DND-41 (cell line): ENCODE measurements at places on chromosomes 2 and 18.

DNA sequence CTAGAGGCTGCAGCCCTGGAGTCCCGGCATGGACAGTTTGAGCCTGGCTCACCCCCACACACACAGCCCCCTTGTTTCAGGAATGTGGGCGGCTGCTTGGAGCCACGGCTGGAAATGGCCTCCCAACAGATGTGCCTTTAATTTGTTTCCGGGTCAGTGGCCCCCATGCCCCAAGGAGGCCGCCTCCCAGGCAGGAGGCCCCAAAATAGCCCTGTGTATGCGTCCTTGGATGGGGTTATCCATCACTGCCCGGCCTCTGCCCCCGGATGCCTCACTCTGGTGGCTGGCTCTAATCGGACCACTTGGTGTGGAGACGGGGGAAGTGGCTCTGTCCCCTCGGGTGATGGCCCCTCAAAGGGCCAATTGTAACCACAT, 151.9 kb upstream of the MYCN start:
- DNase-seq, result no peak

DNA sequence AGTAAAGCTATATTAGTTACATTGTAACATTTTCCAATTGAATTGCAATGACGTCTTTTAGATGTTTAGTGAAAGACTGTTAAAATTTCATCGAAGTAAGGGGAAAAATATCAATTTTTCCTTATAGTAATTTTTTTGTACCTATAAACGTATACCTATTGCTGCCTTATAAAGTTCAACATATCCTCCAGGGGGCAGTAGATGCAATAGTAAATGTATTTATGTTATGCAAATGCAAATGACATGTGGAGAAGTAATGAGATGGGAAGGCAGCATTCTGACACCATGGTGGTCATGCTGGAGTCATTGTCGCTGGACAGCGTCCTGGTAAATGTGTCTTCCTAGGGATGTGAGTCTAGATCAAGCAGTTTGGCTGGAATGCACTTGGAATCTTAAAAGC, 38.7 kb downstream of the MSTN start:
- no peak for DNase-seq

GRCh38 chr18:59536166-59536565, 161.1 kb downstream of the CCBE1 start:
- DNase-seq, result no peak

- DNase-seq, result no peak
Measured at GRCh38 chr2:224523626-224524577, 61.3 kb downstream of the CUL3 start.

- DNase-seq, result no peak
Measured at GRCh38 chr2:239646184-239646583, 245.4 kb upstream of the HDAC4 start.

GRCh38 chr2:32783469-32783868, 155.6 kb downstream of the TTC27 start:
- no peak for DNase-seq

DNA sequence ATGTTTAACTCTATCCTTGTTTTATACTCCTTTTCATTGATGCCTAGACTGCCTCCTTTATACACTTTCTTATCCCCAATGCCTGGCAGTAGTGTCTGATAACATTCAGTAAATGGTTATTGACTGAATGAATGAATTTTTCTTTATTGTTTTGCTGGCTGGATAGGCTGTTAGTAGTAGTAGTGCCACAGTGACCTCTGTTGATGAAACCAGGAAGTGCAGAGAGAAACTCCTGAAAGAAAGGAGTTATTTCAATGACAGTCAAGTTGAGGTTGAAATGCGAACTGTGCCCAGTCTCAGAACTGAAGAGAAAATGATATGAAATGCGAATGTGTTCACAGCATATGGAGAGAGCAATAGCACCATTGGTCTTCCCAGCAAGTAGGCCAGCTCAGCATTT, 26.8 kb upstream of the SLC9A2 start:
- DNase-seq, result no peak

GRCh38 chr2:135124924-135125886, 73.1 kb downstream of the RAB3GAP1 start:
- DNase-seq, result no peak

DNA sequence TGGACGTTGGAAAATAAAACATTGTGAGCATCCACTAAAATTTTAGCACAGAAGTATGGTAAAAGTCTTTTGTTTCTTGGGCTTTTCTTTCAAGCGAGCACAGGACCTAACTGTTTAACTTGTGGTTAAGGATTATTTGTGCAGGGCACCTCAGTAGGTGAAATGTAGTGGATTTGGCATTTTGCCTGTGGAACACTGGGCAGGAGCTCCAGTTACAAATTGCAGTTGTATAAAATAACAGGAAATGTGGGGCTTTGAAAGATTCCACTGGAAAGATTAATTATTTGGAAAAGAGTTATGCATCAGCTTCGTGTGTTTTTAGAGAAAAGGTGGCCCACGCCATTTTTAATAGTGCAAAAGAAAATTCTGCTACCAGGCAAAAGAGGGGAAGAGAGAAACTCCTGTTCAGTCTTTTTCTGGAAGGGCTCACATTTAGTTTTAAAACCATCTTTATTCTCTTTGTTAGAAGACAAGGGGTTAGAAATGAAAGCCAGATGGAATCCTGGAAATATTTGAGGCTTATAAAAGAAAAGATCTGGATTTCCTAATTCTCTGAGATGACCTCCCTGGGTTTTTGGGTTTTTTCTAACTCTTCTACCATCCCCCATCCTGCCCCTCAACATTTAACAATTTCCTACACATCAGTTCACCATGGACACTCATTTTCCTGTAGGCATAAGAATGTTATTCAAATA, 144.3 kb upstream of the SERTAD2 start:
- no peak for DNase-seq

DNA sequence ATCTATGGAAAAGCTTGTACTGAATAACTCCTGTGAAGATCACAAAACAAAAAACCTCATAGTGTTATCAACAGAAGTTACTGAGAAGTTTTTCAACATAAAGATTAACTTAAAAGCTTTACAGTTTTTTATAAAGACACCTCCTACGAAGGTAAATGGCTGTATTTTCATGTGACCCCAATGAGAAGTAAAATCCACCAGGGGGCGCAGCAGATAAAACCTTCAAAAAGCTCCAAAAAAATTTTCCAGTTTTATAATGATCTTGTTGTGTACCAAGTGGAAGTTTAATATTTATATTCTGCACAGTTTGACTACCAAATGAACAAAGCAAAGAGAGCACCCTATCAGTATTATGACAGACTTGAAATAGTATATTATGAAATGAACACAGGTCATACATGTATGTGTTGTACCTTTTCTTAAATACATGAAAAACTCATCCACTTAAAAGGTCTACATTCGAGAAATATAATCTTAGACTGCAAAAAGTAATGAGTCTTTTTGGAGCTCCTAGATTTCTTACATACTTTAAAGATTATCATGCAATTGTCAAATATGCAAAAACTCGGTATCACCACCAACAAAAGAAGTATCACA, 38.5 kb downstream of the PNO1 start:
- DNase-seq, result peak; percentile 33

GRCh38 chr2:98039085-98039756, 43.5 kb upstream of the TMEM131 start:
- no peak for DNase-seq

DNA sequence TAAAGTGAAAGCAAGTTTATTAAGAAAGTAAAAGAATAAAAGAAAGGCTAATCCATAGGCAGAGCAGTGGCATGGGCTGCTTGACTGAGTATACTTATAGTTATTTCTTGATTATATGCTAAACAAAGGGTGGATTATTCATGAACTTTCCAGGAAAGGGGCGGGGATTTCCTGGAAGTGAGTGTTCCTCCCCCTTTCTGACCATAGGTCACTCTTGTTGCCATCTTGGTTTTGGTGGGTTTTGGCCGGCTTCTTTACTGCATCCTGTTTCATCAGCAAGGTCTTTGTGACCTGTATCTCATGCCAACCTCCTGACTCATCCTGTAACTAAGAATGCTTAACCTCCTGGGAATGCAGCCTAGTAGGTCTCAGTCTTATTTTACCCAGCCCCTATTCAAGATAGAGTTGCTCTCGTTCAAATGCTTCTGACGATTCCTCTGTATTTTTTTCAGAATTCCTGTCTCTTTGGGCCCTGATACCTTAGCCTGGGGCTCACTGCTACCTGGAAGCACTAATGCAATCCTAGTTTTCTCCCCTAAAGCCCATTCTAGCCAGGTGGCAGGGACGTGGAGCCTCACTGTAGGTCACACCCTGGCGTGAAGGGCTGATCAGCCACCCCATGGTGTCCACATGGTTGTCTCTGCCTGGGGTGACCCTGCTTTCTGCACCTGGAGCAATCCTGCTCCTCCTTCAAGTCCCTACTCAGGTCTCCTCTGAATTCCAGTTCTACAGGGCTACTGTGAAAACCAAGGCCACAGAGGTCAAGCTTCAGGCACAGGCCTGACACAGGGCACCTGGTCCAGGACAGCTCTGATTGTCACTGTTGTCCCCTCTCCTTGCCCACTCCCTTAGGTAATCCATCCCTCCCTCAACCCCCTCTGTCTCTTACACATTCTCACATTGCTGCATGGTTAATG, 6.0 kb upstream of the SLC35F6 start:
- no peak for DNase-seq

DNA sequence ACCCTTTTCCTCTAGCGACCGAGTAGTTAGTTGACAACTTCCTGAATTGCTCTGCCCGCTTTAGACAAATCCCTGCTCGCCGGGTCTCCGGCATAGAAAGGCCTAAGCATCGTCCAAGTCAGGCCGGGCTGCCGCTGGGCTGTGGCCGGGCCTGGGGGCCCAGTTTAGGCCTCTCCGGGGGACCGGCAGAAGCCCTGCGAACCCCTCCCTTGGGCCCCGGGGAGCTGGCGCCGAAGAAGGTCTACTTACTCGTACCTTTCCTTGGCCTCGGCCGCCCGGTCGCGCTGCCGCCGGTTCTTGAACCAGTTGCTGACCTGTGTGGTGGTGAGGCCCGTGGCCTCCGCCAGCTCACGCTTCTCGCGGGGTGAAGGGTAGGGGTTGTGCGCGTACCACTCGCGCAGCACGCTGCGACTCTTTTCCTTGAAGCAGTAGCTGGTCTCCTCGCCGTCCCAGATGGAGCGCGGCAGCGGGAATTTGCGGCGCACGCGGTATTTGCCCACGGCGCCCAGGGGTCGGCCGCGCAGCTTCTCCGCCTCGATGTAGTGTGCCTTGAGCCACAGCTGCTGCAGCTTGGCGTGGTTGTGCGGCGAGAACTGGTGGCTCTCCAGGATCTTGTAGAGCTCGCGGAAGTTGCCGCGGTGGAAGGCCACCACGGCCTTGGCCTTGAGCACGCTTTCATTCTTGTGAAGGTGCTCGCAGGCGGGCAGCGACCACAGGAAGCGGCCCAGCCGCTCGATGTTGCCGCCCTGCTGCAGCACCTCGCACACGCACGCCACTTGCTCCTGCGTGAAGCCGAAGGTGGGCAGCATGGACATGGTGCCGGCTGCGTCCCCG, 739 bp downstream of the SIX2 start:
- no peak for DNase-seq

DNA sequence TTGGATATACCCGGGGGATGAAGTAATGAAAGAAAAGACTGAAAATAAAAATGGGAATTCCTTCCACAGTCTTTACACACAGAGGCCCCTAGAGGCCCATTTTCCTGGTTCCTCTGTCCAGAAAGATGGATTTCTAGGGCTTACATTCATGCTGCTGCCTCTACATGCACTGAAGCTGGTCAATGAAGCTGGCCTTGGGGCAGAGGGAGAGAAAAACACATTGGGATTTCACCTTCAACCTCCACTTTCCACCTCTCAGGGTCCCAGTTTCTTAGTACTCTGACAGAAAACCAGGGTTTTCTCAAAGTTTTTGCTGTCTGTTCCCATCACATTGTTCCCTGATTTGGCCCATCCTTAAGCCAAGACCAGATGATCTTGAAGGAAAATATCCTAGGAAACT, 154.6 kb upstream of the ZSWIM2 start:
- DNase-seq, result no peak

- no peak for DNase-seq
Measured at GRCh38 chr2:69975136-69975852, 13.9 kb upstream of the ASPRV1 start.

DNA sequence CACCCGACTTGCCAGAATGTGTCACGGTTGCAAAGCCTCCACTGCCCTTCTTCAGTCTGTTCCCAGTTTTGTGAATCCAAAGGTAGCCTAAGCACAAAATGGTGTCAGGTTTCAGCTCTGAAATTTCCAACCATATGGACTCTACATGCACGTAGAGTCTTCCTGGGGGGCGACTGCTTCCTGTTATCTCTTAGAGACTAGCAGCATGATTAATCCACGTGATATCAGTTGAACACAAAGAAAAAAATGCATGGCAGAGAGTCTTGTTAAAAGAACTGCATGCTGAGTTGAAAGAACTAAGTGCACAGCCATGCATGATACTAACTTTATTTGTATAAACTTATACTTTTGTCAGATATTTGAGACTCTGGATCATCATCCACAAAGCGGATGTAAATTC, 404.4 kb downstream of the SOCS6 start:
- DNase-seq, result no peak

DNA sequence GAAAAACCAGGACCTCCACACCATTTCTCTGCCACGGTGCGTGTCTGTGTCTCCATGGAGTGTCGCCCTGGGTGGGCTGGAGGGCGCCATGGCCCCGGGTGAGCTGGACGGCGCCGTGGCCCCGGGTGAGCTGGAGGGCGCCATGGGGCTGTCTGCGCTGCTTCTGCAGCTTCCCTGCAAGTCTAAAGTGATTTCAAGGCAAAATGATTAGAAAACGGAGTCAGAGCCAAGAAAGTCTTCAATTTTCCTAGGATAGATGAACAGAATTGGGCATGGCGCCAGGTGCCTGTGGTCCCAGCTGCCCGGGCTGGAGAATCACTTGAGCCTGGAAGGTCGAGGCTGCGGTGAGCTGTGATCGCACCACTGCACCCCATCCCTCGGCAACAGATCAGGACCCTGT, 27.7 kb upstream of the NFATC1 start:
- no peak for DNase-seq

- DNase-seq, result no peak
Measured at GRCh38 chr18:21242141-21242779, at the start of gene GREB1L. Gene GREB1L (plus strand): TSS chr18:21242232. CDS start chr18:21383519, 141,287 bp downstream.

GRCh38 chr2:224646242-224646846, 61.2 kb upstream of the CUL3 start:
- DNase-seq, result peak; percentile 30

DNA sequence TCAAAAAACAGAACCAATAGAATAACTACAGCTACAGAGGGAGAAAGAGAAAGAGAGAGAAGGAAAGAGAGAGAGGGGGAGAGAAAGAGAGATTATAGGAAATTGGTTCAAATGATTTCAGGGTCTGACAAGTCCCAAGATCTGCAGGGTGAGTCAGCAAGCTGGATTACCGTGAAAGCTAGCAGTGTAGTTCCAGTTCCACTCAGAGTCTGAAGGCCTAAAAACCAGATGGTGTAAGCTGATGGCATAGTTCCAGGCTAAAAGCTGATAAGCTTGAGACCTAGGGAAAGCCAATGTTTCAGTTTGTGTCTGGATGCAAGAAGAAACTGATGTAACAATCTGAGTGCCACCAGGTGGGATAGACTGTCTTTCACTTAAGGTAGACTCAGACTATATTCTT, 397.7 kb downstream of the TRIB2 start:
- DNase-seq, result no peak

- no peak for DNase-seq
Measured at GRCh38 chr18:3798032-3798431, 348.1 kb downstream of the TGIF1 start.
